NCI-H1417 (cell line): ENCODE measurements at places on chromosomes 3 and 15.

DNA sequence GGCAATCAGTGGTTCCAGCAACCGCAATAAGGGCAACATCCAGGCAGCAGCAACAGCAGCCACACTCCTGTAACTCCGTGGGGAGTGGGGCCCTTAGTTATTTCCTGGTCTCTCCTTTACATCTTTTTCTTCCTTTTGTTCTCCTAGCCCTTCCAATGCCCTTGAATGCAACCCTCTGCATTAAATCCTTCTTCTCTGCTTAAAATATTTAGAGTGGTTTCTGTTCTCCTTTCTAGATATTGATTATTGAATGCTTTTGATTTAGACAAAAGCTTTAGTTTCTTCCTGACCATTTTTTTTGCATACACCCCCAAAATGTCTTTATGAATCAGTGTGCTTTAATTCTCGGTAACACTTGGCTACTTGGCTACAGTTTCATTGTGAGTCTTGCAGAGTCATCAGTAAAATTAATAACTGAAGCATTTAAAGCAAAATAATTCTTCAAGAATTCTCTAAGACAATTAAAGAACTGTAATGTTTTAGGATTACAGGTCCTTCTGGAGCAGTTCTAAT lies 586.1 kb downstream of the MECOM start:
- no peak for DNase-seq

GRCh38 chr3:51687431-51688205 lies 16.6 kb downstream of the TEX264 start:
- no peak for DNase-seq

- DNase-seq = peak; percentile 7
These were observed 200.7 kb downstream of the KCNH8 start for GRCh38 chr3:19348941-19349564.

DNA sequence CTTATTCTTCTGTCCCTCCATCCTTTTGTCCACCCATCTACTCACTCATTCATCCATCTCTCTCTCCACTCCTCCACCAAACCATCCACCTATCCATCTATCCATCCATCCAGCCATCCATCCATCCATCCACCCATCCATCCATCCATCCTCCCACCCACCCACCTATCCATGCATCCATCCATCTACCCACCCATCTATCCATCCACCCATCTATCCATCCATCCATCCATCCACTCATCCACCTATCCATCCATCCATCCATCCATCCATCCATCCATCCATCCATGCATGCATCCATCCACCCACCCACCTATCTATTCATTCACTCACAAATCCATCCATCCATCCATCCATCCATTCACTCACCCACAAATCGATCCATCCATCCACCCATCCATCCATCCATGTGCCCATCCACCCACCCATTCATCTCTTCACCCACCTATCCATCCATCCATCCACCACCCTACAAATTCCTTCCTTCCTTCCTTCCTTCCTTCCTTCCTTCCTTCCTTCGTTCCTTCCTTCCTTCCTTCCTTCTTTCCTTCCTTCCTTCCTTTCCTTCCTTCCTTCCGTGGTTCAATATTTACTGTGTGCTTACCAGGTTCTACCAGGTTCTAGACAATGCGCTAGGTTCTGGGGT lies 17.3 kb downstream of the ATP2B2 start:
- no peak for DNase-seq

GRCh38 chr3:70829092-70829491 lies 516.7 kb upstream of the MDFIC2 start:
- no peak for DNase-seq

- DNase-seq = no peak
These were observed 8.0 kb downstream of the TLR9 start for GRCh38 chr3:52217409-52217805.

- peak; percentile 56 for DNase-seq
These were observed 4.2 kb downstream of the ACOX2 start for GRCh38 chr3:58532794-58533220.

DNA sequence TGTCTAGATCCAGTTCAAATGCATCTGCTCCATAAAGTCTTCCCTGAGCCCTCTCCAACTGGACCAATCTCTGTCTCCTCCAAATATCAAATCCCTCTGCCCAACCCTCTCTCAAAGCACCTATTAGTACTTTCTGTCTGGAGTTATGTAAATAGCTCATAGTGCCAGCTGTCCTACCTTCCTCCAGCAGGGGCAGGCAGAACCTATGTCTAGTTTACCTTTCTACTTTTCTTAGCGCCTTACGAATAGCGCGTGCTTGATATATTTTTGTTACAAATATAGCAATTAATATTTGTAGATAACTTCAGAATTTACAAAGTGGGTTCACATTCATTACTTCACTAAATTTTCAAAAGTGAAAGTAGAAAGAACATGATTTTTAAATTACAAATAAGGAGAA lies 14.0 kb upstream of the CCDC80 start:
- no peak for DNase-seq

GRCh38 chr3:133742351-133743091 lies 3.7 kb upstream of the TF start:
- DNase-seq = peak; percentile 44

- peak; percentile 4 for DNase-seq
These were observed 20.4 kb upstream of the AP3B2 start for GRCh38 chr15:82730022-82730530.

- no peak for DNase-seq
These were observed 4.6 kb downstream of the ITGA11 start for GRCh38 chr15:68427366-68427765.

DNA sequence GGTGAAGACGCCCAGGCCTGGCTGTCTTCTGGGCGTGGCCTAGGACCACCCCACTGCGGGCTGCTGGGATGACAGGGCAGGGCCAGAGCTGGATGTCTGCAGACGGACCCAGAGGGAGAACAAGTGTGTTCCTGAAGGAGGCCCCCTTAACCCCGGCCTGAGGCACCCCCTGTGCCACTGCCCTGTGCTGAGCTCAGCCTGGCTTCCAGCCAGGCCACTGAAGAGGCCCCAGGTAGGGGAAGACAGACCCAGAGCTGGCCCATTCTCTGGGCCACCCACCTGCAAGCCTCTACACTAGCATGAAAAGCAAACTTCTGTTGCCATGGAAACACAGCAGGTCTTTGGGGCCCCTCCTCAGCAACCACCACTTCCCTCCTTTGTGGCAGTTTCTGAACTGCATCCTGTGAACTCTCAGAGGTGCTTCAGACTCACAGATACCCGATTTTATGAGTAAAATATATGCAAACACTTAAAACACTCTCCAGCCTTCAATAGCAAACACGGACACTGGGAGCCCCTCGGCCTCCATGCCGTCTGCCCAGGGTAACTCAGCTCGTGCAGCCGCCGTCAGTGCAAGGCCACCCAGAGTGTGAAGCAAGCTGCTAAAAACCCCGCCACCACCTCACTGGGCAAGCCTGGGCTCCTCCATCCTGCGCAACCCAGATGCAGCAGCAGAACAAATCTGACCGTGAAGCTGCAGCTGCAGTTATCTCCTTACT lies 42.5 kb downstream of the CMTM6 start:
- DNase-seq = peak; percentile 44

DNA sequence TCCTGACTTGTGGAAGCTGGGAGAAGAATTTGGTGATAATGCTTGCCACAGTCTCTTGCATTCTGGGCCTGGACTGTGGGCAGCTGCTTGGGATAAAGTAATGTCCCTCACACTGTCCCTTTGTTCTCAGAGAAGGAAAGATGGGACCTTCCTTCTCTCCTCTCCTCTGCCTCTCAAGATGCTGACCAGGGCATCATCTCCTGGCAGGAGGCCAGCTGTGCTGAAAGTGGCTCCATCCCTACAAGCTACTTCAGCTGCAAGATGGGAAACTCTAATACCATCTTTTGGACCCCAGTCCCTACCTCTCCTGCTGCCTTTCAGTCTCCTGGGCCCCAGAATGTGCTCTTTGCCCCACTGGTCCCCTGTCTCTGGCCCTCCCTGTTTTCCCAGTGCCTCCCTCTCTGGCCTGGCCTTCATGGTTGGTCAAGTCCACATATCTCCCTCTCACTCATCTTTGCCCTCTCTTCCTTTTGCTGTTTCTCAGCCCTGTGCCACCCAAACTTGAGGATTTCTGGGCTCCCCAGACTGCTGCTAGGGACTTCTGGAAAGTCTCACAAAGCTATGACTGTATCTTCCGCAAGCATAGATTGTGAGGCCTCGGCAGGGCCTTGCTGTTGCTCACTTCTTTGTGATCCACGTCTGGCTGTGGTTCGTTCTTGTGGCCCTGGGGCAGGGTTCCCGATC lies 7.1 kb upstream of the SLC6A20 start:
- DNase-seq = no peak

GRCh38 chr3:157523814-157524213 lies 20.6 kb upstream of the VEPH1 start:
- DNase-seq = no peak

GRCh38 chr3:39136533-39137434 lies 16.6 kb downstream of the CSRNP1 start:
- no peak for DNase-seq

- no peak for DNase-seq
These were observed 88.5 kb upstream of the NANOGP8 start for GRCh38 chr15:35173444-35174118.

- DNase-seq = no peak
These were observed 50.8 kb downstream of the RFTN1 start for GRCh38 chr3:16462679-16463078.

DNA sequence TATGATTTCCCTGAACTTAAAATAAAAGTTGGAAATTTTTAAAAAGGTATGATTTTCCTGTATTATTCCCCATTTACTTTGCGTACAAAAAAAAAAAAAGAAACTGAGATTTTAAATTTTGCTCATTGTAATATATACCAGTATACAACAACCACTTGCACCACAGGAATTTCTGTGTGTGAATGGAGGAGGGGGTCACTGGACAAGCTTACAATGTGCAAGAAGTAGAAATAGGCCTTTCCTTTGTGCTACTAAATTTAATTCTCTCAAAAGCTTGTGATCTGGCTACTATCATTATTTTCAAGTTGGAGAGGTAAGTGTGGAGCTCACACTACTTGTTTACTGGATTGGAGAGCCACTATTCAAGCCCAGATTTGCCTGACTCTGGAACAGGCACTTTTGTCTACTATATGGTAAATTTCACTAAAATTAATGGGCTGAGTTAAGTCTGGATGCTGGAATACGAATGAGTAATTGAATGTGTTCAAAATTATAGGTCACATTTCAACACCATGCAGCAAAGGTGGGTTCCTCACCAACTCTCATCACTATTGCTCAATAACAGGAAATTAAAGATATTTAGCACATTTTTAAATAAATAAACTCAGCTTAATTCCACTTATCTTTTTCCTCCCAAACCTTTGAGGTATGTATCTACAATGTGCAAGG lies 148.0 kb upstream of the MBNL1 start:
- no peak for DNase-seq

DNA sequence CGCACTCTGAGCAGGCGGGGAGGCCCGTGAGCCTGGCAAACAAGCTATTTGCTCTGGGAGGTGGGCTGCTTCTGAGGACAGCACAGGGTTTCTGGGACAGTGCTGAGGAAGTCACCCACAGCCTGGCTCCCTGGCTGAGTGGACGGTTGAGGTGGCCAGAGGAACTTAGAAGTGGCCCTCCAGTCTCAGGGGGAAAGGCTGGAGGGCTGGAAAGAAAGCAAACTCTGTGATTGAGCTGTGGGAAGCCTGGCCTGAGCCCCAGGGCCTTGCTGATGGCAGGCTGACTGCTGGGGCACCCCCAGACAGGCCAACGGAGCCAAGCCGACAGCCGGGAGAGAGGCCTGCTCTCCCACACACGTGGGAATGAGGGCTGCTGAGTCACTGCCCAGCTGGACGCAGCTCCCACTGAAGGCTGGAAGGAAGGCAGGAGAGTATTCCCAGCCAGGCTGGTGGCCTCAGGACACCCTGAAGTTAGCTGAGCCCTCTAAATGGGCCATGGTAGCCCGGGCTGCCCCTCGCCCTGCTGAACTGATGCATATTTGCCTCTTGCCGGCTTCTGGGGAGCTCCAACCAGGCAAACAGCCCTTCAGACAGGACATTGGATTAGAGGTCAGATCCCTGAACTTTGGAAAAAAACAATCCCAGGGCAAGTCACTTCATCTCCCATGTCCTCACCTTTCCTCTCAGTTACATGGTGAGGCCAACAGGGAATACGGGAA lies 98.0 kb upstream of the TLE3 start:
- DNase-seq = no peak

GRCh38 chr15:92583096-92584034 lies 72.2 kb downstream of the FAM174B start:
- no peak for DNase-seq

DNA sequence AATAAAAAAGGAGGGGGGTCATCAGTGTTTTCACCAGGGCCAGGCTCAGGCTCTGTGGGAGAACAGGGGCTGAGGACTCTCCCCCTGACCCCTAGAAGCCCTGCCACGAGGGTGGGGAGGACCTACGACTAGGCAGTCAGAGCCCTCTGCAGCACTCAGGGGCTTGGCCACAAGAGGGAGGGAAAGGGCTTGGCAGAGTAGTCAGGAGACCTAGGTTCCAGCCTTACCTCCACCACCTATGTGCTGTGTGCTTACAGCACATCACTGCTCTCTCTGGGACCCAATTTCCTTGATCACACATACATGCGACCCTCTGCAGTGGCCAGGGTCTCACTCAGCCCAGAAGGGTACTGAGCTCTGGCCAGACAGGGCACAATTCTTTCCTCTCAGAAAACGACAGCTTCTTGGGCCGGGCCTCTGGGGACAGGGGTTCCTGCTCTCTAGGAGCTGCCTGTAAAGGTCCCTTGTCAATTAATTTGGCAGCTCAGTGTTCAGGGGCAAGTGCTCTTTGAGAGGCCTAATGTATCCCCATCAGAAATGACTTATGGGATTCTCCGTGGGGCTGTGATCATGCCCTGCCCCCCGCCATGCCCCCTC lies 16.4 kb upstream of the SKIC8 start:
- peak; percentile 80 for DNase-seq

- DNase-seq = peak; percentile 37
These were observed 4.9 kb downstream of the MGLL start for GRCh38 chr3:127817406-127817841.

DNA sequence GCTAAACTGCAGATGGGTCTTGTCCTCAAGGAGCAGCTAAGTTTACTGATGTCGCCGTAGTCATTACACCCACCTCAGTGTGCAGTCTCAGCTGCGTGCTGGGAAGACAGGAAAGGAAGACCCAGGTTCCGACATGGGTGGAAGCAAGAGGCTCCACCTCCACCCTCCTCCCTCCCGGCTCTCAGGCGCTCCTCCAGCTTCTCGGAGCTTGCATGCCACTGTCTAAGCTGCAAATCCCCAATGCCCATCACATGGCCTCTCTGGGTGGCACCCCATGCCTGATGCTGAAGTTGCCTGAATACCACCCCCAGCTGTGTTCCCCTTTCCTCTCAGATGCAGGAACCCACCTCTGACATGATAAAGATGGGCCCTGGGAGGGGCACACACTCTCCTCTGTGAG lies 58.5 kb downstream of the MGLL start:
- no peak for DNase-seq

- no peak for DNase-seq
These were observed 29.0 kb downstream of the PTPN23 start for GRCh38 chr3:47409688-47410416.

- DNase-seq = no peak
These were observed 41.5 kb downstream of the TBC1D2B start for GRCh38 chr15:78035861-78036476.

- no peak for DNase-seq
These were observed 275.5 kb downstream of the MECOM start for GRCh38 chr3:169387751-169388696.
